Activated CD4-positive, CD25-positive, alpha-beta regulatory T cell treated with anti-CD3 and anti-CD28 coated beads, Interleukin-2, amount 50 U/mL, for 72 hours (primary cell): ENCODE measurements at places on chromosomes 6 and 20.

DNA sequence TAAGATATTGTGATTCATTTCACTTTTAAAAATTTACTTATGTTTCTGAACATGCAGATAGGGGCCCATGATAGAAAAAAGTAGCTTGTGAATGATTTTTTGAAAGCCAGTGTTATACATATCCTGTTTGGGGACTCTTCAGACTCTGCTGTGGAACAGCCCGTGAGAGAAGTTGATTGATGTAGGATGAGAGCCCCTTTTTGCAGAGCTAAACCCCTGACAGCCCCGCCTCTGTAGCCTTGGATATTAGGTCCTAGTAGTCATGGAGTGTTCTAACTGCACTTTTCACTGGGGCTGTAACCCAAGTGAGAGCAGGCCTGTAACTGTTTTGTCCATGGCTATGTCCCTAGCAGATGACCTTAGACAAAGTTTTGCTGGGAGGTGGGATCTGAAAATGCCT is 8.2 kb downstream of the TMEM200A start:
- DNase-seq: no peak

DNA sequence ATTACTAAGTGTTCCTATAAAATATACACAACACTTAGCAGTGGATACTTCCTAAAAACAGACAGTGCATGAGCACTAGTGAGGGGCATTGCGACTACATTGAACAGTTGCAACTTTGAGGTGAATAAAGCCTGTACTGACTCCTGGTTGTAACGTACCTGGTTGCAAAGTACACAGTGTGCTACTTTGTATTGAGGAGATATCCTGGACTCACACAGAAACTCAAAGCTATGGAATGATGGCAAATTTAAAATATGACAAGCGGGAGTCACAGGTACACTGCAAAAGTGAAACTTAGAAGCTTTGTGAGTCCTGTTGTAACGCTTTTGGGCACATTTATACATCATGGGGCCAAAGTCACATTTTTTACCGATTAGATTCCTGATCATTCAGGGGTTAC is 55.6 kb upstream of the HLA-A start:
- no peak for DNase-seq

GRCh38 chr6:7629321-7629720 is 39.3 kb downstream of the SNRNP48 start:
- DNase-seq: no peak

- DNase-seq: no peak
Observed at GRCh38 chr6:109984410-109984809, 6.3 kb downstream of the GPR6 start.

- DNase-seq: no peak
Observed at GRCh38 chr6:139240161-139241010, 51.4 kb downstream of the TXLNB start.

DNA sequence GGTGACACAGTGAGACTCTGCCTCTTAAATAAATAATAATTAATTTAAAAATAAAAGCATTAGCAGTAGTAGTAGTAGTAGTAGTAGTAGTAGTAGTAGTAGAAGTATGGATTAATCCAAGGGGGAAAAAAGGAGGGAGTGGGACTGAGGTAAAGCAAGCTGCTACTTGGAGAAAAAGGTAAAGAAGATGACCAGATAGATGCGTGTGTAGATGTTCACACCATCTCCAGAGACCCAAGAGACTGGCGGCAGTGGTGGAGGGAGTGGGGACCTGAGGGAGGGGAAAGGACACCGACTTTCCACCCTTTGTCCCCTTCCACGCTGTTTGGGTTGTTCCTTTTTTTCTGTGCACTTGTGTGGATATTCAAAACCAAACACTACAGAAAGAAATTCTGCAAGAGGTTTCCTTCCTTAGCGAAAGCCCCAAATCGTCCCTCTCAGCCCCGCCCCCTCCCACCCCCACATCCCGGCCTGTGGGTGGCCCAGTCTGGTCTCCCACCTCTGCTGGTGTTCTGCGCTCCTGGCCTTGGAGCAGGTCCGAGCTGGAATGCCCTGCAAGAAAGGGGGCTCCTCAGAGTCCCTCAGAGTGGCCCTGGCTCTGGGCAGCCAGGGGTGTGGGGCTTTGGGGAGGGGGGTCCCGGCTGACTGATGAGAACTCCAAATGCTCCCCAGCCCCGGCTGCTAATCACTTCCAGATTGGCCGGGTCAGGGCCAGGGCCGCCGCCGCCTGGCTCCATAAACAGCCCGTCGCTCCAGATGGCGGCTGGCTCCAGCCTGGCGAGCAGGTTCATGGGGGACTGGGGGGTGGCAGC is 60.2 kb downstream of the UBE2V1 start:
- no peak for DNase-seq

GRCh38 chr20:33653218-33653899 is 8.8 kb upstream of the C20orf144 start:
- DNase-seq: no peak

GRCh38 chr6:49662892-49663261 is 26.2 kb upstream of the RHAG start:
- DNase-seq: no peak

GRCh38 chr6:39684790-39685488 is 40.3 kb downstream of the KIF6 start:
- DNase-seq: no peak

DNA sequence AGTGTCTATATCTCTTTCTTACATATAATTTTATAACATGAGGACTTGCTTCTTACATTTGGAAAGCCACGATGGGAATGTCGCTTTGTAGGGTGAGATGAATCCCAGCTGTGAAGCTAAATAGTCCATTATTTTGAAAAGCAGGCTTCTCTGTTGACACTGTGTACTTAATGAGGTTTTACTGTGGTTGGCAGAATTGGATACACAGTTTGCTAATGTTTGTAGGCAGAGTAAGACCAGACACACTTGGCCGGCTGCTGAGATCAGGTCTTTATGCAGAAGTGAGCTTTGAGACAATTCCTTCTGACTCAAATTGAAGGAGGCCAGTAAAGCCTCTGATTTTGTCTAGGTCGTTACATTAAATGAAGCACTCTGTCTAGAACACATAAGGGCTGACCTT is 93.0 kb downstream of the NDUFAF5 start:
- no peak for DNase-seq

DNA sequence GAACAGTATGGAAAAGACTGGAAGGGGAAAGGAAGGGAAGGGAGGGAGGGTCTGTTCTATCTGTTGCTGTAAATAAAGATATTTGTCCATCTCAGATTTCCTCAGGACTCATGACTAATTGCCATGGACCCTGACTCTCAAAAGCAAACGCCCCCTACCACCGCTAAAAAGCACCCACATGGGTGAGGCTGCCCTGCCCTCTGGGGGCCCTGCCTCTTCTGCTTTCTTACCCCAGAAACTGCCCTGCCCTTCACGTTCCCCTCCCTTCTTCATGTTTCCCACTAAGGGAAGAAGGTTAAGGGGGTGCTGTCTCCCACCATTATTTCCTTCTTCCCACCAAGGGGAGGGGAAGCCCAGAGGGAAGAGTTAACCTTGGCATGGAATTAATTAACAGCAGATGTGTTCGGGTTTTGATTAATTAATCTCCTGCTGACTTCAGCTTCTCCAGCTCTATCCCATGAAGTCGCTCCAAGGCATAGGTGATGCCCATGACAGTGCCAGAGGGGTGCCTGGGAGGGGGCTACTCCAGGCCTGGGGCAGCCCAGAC is 16.0 kb downstream of the MDFI start:
- DNase-seq: no peak

- no peak for DNase-seq
Observed at GRCh38 chr6:154528310-154528915, 17.9 kb upstream of the CNKSR3 start.

DNA sequence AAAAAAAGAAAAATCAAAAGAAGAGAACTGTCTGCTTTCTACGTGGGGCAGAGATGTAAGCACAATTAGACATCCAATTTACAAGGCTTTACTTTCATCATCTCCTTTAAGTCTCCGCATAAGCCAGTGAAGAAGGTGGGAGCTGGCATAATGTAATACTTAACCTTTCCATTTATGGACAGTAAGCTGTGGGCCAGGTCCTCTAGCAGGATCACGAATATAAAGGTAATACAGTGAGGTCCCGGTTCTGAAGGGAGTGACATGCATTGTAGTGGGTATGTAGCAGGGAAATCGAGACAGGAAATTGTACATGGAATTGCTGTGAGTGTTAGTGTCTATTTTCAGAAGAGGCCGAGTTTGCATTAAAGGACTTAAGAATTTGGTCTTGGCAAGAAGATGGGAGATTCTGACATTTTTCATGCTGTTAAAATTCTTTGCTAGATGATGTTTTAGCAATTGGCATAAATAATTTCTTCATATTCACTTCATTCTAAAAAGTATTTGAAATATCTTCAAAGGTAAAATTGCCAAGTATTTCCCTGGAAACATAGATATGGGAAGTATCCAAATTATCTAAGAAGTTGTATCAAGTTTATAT is 20.4 kb upstream of the POPDC3 start:
- no peak for DNase-seq

DNA sequence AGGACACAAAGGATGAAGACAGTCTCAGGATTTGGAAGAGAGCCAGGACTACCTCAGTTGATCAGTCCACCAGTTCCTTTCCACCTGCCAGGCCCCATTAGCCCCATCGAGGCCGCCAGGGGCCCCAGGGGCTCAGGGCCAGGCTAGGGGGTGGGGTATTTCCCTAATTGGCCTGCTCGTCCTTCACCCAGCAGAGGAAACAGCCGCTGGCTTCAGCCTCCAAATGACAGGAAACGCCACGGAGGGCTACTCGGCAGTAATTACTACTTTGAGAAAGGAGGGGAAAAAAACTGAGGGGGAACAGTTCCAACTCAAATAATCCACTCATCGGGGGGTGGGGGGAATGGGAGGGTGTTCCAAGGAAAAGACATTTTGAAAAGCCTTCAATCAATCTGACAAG is 42.7 kb downstream of the MAFB start:
- no peak for DNase-seq

GRCh38 chr20:24359321-24360027 is 110.0 kb upstream of the SYNDIG1 start:
- DNase-seq: no peak

- DNase-seq: no peak
Observed at GRCh38 chr6:10451828-10452509, 37.1 kb upstream of the TFAP2A start.

DNA sequence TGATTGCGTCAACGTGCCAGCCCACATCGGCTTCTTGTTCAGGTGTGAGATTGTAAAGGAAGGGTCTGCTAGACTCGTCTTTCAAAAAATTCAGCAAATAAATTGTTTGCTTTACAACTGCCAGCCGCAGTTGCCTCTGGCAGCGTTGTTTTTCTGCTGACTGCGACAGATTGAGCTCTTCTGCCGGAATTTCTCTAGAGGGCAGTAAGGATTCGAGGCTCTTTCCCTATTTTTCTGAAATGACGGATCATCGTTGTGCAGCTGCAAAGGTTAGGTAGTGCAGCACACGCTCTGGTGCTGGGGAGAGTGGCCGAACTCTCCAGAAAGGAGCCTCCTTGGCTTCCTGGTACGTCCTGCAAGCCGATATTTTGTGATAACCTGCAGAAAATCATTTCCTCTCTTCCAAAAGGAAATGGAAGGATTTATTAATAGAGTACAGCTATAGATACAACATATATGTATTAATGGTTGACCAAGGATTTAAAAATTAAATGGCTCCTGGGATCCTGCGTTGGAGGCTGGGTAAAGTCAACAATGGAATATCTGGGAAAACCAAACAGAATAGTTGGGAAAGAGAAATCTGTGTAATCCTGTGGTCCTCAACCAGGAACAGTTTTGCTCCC is 121.9 kb upstream of the ZFP64 start:
- DNase-seq: no peak

DNA sequence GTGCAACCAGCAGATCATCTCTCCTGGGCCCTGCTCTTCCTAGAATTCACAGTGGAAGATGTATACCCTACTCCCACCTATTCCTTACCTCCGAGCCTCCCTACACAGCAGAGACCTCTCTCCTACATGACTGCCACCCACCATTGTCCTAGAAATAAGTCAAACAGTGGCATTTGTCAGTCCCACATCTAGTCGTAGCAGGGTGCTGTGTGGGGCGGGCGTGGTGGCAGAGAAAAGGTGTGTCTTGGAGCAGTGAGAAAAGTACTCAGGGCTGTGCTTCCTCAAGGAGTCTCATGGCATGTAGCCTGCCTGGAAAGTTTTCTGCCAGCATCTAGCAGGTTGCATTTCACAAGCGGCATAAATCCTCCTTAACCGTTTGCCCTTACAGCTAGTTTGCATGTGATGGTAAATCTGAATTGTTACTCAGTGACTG is 59.4 kb upstream of the PTGIS start:
- no peak for DNase-seq

- no peak for DNase-seq
Observed at GRCh38 chr6:166850677-166851076, 105.7 kb downstream of the RNASET2 start.

DNA sequence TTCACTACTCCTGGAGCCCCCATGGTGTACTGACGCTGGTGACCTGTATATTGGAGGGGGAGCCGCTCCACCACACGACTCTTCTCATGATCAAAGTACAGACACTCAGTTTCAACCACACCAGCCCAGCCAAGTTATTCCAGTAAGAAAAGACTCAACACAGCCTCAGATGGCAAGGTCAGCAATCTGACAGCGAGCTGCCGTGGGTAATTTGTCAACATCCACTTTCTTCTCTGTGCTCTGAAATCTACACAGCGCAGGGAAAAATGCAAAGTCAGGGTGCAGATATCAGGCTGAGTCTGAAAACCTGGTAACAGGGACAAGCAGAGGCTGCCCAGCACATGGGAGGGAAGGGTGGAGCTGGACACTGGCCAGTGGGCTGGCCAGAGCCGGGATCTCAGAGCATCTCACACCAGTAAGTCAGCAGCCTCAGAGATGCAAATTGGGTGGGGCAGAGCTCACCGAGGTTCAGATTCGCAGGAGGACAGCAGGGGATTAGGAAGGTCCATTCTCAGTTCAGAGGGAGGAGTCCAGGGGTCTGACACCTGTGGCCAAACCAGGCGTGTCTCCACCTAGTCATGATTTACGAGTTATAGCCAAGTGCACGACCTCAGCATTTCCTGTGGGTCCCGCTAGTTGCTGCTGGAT is 44.5 kb upstream of the RPS6KA2 start:
- no peak for DNase-seq

- no peak for DNase-seq
Observed at GRCh38 chr20:62874964-62875344, 13.3 kb upstream of the TCFL5 start.

DNA sequence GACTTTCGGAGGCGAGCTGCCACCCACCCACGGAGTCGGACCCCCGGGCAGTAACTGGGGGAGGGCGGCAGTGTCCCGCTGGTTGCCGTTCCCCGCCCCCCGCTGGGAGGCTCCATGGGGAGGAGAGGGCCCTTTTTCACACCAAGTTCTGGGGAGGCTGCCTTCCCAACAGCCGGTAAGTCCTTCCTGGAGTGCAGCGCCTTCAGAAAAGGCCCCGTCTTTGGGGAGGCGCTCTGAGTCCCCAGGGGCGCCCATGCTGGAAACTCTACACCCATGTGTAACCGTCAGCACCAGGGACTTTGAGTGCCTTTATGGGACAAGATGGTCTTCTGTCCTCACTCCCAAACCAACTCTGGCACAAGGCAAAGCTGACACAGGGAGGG is 430 bp upstream of the SOX18 start:
- no peak for DNase-seq
